CD4-positive, alpha-beta T cell treated with Interleukin-12 subunit alpha and Interleukin-12 subunit beta, for 1 hour (primary cell): ENCODE measurements at places on chromosomes 1 and 21.

DNA sequence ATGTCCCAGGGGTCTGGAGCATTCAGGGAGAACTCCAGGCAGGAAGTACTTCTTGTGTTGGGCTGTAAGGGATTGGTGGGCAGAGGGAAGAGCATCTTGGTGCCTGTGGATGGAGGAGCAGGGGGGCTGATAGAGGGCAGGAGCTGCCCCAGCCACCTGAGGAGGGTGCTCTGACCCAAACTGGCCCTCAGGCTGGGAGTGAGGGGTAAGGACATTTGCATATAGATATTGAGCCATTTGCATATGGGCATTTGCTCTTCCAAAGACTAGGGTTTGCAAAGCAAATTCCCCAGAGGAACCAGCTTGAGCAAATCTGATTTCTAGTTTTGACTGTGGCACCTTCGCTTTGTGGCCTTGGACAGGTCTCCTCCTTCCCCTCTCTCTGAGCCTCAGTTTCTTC lies 18.2 kb downstream of the ZNF362 start:
- no peak for DNase-seq

- DNase-seq = no peak
Observed at GRCh38 chr1:111489604-111490003, 13.8 kb downstream of the ADORA3 start.

DNA sequence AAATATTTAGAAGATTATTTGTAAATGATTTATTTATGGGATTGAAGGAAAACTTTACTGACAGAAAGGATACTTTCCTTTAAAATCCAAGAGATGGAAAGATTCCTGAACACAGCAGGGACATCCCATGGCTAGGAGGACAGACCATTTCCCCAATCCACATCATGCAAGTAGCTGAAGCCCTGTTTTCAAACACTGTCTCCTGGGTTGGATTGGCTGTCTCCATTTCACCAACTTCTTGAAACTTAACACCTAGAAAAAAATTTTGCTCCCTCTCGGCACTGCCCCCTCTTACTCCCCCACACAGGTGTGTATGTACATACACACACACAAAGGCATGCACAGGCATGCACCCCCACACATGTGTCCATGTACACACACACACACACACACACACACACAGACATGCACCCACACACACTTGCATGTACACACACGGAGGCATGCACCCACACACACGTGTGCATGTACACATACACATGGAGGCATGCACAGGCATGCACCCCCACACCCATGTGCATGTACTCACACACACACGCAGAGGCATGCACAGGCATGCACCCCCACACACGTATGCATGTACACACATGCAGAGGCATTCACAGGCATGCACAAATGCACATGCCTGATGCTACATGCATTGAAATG lies 320.0 kb downstream of the CHRM3 start:
- no peak for DNase-seq

DNA sequence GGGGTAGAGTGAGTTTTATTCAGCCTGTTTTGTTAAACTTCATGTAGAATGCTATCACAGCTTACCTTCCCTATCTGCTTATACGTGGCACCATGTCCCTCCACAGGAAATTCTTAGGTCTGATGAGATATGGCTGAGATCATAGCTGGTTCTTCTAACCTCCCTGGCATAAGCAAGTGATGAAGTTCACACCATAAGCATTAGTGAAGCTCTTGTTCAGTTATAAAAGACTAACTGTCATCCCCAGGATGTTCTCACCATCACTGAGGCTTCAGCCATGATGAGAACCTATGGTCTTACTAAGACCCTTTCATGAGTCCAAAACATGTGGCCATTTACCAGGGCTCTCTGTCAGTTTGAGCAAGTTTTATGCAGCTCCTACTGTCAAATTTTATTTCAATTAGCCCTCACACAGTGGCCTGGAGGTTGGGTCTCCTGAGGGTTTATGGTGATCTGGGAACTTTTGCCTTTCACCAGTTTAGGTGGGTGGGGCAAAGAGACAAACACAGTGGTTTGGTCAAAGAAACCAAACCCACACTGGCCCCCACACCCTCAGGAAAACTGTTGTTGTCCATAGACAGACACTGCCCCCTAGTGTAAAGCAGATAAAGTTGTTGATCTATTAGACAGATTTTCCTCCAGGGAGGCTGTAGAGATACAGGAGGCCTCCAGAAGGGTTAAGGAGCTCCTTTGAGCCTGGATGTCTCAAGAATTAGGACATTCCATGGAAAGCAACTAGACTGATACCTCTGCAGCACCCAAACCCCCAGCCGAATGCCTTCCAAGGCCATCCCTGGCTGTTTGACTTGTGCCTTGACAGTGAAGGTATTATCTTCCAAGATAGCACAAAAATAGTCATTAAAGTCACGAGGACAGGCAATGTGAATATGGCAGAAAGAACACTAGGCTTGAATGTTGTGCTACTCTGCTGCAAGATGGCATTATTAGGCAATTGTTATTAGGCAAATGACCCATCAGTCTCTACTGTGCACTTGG lies 5.0 kb downstream of the SLC22A15 start:
- DNase-seq = peak; percentile 41

GRCh38 chr1:105442901-105443300 lies 1613.6 kb upstream of the PRMT6 start:
- DNase-seq = no peak

- no peak for DNase-seq
Observed at GRCh38 chr1:48181669-48182367, 40.7 kb upstream of the SLC5A9 start.

DNA sequence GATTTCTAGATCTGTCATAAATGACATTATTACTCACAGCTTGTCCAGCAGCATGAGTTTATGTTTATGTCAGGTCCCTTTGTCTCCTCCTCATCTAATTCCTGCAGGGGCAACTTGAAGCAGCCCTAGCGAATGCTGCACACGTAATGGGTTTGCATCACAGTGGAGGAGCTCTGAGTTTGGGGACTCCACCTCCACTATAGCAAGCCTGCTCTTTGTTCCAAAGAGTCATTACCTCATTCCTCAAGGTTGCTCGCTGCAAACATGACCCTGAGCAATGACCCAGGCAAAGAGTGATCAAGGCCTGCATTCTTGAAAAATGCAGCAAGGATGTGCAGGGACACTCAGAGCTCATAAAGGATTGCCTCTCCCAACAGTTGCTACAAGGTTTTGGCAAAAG lies 261.9 kb downstream of the HHIPL2 start:
- no peak for DNase-seq

GRCh38 chr21:41610042-41610839 lies 102.3 kb upstream of the TMPRSS2 start:
- DNase-seq = no peak

DNA sequence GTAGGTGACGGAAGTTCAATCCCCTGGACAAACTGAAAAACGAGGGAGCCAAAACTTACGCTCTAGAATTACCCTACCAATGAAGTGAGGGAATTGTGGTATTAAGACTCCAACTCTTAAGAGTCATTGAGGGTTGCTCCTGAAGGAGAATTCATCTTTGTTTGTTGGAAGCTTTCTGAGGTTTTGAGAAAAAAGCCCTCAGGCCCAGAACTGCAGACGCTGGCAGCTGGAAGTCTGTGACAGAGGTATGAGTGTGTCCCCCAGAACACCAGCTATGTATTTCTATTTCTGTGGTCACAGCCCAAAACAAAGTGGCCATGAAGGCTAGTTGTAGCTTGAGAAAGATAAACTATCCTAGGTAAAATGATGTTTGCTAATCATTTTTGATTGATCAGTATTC lies 438.8 kb upstream of the B3GALT2 start:
- no peak for DNase-seq

DNA sequence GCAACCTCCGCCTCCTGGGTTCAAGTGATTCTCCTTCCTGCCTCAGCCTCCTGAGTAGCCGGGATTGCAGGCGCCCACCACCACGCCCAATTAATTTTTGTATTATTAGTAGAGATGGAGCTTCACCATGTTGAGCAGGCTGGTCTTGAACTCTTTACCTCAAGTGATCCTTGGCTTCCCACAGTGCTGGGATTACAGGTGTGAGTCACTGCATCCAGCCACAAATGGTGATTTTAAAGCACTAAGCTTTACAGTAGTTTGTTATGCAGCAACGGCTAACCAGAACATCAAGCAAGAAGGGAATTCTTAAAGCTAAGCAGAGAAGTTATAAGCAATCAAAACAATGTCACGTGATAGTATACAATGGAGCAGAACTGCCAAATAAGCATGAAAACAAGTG lies 65.7 kb downstream of the NVL start:
- DNase-seq = no peak

DNA sequence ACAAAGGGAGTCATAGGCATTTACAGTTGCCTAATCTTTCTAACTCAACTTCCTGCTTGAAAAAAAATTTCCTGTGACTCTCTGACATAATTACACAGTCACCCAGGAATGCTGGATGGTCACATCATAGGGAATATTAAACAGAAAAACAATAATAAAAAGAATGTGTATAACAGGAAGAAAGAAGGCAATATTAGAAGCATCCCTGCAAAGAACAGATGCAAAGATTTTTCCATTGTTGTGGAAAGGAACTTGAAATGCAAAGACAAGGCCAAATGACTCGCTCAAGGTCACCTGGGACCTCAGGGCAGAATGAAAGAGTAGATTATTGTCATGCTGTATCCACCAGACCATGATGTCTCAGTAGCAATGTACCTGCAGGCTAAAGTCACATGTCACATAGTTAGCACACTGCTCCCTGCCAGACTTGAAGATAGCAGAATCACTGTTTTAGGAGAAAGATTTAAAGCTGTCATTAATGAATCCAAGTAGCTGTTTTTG lies 184.3 kb downstream of the CYYR1 start:
- no peak for DNase-seq

- DNase-seq = no peak
Observed at GRCh38 chr1:27179979-27180378, 25.1 kb upstream of the SLC9A1 start.

- DNase-seq = peak; percentile 6
Observed at GRCh38 chr1:183841950-183842794, 37.3 kb downstream of the RGL1 start.

DNA sequence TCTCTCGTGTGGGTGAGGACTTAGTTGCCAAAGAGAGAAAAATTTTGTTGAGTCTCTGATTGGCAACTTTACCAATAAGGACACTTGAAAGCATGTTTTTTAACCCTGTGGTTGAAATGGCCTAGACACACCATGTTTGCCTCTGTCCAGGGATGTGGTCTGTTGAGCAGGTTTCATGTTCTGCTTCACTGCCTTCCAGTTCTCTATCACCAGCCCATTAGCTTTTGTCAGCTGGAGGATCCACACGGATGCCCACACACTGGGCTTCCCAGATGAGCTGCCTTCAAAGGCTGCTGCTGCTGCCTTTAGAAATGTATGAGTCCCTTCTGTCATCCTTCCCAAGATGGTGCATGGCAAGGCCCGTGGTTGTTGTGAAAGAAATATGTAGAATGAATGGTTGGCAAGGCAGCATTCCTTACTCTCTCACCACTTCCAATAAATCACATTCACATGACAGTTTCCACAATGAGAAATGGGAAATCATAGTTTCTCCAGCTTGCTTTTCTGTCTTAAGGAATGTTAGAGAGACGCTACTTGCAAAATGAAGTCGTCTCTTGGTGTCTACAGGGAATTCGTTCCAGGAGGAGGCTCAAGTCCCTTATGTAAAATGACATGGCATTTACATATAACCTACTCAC lies 108.2 kb upstream of the SLC35F3 start:
- no peak for DNase-seq

GRCh38 chr1:97006044-97006661 lies 284.6 kb downstream of the PTBP2 start:
- no peak for DNase-seq

- DNase-seq = peak; percentile 11
Observed at GRCh38 chr1:11967028-11967547, 13.2 kb upstream of the MFN2 start.

DNA sequence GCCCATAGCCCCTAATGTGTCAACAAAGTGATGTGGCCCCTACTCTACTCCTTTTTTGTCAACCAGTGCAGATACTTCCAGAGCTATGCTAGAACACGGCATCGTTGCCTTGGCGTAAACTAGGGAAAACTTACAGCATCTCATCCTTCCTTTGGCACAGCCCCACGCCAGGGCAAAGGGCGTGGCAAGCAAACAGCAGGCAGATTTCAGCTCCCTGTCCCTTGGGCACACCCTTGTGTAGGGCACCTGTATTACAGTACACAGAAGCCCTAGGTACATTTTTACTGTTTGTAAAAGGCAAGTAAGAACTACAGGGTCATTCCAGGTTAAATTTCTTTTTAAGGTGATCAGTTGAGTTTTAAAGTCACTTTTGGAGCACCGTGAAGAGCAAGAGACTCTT lies 29.3 kb downstream of the PRDX6 start:
- no peak for DNase-seq

GRCh38 chr1:36703526-36704208 lies 221.0 kb upstream of the CSF3R start:
- peak; percentile 48 for DNase-seq

GRCh38 chr1:200542162-200542561 lies 78.4 kb downstream of the KIF14 start:
- no peak for DNase-seq

GRCh38 chr1:26282401-26282918 lies 2.6 kb downstream of the SH3BGRL3 start:
- no peak for DNase-seq

DNA sequence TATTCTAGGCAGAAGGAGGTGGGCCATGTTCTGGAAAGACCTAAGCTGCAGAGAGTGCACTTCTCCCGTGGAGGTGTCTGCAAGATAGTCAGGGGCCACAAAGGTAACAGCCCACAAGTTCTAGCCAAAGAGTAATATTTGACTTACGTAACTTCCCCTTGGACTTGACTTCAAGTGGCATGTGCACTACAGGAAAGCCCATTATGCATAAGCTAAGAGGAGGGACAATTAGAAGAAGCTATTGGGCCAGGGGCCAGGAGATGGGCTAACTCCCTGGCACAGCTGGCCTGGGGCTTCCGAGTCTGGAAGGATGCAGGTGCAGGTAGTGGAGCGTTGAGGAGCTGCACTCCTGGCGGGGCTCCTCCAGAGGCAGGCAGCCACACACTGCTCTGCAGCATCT lies 58.3 kb downstream of the ERG start:
- no peak for DNase-seq

- DNase-seq = no peak
Observed at GRCh38 chr1:91774520-91775203, 111.3 kb downstream of the TGFBR3 start.

DNA sequence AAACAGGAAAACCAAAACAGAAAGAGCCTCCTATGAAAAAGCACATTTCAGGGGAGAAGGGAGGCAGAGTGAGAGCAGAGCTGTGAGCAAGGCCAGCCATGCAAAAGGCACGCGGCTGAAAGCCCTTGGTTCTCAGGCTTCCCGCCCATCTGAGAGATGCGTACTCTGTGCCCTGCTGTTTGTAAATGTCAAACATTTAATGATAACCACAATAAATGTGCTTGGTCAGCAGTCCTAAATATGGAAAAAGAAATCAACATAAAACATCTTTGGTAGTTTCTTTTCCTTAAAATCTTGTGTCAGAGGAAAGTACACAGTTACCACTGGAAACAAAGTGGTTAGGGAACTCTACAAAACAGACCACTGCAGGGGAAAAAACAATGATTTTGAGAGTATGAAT lies 283.1 kb downstream of the DSCAM start:
- DNase-seq = no peak

- DNase-seq = no peak
Observed at GRCh38 chr1:63119575-63120155, 202.7 kb upstream of the FOXD3 start.
